ENCODE measurements at places on chromosomes 2 and 18. TPM values are rescaled to one million over a fixed set of nuclear protein-coding genes. Genes with fewer than 3 reads are reported as not detected.

Gene ANKRD29
- not detected for total RNA-seq

Gene RIT2
- not detected for total RNA-seq

Gene KHK
- total RNA-seq: 6.3 TPM

Gene NEB
- 1.1 TPM for total RNA-seq

Gene RBM44
- total RNA-seq: 0.91 TPM

Gene NR4A2
- total RNA-seq: 2.8 TPM

Gene ETAA1
- total RNA-seq: 19.2 TPM

Gene OR6B2
- not detected for total RNA-seq

Gene PTCD3
- total RNA-seq: 182 TPM

Gene REV1
- total RNA-seq: 79.8 TPM

Gene SERPINB10
- total RNA-seq: not detected

Gene FN1
- total RNA-seq: 0.05 TPM

Gene C2orf92
- total RNA-seq: 21.2 TPM

Gene RESP18
- total RNA-seq: not detected

Data from naive thymus-derived CD8-positive, alpha-beta T cell (primary cell).